ENCODE measurements at places on chromosomes 16 and 17.

GRCh38 chr17:63082273-63082861 lies 116.3 kb downstream of the TANC2 start:
- no peak for DNase-seq

GRCh38 chr16:54320697-54321340 lies 34.2 kb upstream of the IRX3 start:
- DNase-seq = no peak

- DNase-seq = no peak
Observed at GRCh38 chr17:4678448-4679026, 25.4 kb downstream of the PELP1 start.

GRCh38 chr17:6450926-6451832 lies 6.9 kb downstream of the PIMREG start:
- no peak for DNase-seq

- no peak for DNase-seq
Observed at GRCh38 chr17:47978324-47978723, 7.4 kb downstream of the CDK5RAP3 start.

GRCh38 chr17:54770836-54771235 lies 129.8 kb upstream of the TOM1L1 start:
- DNase-seq = no peak

DNA sequence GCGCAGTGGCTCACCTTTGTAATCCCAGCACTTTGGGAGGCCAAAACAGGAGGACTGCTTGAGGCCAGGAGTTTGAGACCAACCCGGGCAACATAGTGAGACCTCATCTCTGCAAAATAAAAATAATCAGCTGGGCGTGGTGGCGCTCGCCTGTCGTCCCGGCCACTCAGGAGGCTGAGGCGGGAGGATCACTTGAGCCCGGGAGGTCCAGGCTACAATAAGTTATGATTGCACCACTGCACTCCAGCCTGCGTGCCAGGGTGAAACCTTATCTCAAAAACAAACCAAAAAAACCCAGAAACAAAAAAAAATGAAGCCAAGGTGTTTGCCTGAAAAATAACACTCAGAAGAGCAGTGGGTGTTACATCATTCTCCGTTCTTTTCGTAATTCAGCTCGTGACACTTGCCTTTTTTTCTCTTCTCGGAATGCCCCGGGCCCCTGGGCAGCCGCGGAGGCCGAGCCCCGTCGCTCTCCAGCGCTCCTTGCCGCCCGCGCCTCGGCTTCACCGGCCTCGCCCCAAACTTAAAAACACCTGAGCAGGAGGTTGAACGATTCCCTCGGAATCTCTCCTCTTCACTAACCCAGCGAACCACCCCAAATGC lies 17.0 kb downstream of the PRCD start:
- no peak for DNase-seq

DNA sequence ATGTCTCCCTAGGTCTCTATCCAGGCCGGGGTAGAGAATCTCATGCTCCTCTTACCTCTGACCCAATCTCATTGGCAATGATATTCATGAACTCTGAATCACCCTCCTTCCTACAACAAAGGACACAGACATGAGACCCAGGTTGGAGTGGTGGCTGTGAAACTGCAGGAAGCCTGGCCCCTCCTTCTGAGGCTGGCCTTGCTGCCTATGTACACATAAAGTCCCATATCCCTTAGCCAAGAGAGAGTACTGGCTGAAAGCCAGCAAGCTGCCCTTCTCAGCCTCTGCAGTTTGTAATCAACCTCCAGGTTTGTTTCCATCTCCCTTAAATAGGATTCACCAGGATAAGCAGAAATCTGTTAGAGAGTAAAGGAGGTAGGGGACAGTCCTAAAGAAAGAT lies 10.6 kb downstream of the AARSD1 start:
- no peak for DNase-seq

DNA sequence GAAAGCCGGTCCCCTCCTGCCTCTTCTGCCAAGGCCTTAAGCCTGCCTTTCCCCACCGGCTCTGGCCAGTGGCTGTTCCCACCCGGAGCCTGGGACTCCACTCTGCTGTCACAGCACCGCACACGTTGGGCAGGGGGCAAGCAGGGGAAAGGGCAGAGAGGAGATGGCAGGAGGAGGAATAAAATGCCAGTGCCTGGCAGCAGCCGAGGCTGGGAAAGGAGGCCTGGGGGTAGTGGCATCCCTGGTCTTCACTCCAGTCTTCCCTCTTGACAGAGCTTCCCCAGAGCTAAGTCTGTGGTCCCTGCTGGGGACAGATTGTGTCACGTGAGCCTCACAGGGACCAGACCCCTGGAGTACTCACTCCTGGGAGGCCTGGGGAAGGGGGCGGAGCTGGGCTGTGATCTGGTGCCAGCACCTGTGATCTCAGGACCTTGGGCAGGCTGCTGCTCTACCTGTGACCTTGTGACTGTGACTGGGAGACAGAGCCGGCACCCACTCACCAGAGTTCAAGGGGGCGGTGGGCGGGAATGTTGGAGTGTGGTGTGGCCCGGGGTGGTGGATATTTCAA lies 97.2 kb upstream of the GSE1 start:
- DNase-seq = no peak

GRCh38 chr17:21218101-21218500 lies 4.1 kb upstream of the TMEM11 start:
- DNase-seq = no peak

DNA sequence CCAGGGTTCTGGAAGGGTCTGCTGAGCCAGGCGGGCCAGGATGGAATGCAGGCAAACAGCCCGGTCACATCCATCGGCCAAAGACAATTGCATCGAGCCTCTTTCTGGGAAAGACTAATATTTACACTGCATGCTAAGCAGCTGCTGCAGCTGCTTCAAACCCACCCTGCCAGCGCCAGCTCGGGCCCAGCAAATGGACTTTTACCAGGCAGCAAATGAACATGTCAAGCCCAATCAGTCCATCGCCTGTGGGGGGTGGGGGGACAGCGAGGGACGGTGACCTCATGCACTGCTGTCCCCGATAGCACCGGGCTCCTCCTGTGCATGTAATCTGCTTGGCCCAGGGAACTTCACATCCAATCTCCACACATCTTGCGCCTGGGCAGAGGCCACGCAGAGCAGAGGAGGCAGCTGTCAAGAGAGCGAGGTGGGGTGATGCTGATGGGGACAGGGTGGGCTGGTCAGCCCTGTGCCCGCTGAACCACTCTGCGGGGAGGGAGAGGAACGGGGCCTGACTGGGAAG lies 39.4 kb upstream of the CDH5 start:
- DNase-seq = no peak

- DNase-seq = no peak
Observed at GRCh38 chr17:67980456-67980855, 15.8 kb downstream of the C17orf58 start.

DNA sequence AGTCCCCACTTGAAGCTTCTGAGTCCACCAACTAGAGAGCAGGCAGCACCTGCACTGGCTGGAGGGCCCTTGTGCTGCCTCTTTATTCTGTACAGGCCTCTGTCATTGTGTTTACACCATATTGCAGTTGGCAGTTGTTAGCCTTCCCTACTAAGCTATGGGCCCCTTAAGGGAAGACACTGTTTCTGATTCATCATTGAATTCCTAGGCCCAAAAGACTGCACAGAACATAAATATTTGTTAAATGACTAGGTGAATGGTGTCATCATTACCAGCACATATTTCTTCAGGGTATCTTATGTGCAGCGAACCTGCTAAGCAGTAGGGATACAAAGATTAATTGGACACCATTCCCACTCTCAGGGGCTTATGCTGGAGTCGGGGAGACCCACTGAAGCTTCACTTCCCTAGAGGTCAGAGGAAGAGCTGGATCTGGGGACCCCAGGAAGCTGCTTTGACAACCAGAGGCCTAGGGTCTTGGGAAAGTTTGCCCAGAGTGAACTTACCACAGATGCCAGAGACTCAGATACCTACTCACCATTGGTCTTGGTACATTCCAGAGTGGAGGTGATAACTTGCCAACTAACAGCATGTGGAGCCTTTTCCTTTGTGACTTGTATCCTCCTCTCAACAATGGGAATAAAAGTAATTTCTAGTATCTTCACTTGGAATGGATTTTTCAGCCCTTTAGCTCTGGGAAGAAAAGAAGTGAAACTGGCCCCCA lies 28.7 kb upstream of the DDX52 start:
- DNase-seq = no peak

DNA sequence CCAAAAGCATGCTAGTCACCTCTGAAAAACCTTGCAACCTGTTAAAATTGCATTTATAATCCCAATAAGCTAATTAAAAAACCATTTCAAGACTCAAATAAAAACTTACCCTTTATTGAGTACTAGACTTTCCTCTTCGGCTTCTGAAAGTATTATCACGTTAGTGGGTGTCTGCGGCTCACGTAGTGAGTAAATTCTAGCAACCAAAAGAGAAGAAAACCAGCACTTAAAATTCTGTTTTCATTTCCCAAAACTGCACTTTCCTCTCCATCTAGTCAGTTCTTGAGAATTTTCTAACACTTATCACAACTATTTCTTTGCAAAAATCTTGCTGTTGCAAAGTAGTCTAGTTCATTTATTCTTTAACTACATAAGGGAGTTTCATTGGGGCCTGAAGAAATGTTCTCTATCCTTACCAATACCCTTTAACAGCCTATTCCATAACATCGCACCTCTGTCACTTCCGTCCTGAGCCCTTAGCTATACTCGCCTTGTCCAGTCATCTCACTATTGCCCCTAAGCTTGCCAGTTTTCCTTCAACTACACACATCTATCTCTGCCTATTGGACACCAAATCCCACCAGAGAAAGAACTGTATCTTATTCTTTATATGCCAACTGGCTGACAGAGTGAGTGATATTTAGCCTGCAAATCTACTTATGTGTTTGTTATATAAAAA lies 8.7 kb downstream of the NUP88 start:
- DNase-seq = no peak

- DNase-seq = no peak
Observed at GRCh38 chr17:78256707-78257591, 25.5 kb downstream of the TMEM235 start.

- DNase-seq = no peak
Observed at GRCh38 chr17:80924807-80925610, 66.6 kb upstream of the CHMP6 start.

GRCh38 chr17:66054242-66054641 lies 137.7 kb downstream of the CEP112 start:
- DNase-seq = no peak

DNA sequence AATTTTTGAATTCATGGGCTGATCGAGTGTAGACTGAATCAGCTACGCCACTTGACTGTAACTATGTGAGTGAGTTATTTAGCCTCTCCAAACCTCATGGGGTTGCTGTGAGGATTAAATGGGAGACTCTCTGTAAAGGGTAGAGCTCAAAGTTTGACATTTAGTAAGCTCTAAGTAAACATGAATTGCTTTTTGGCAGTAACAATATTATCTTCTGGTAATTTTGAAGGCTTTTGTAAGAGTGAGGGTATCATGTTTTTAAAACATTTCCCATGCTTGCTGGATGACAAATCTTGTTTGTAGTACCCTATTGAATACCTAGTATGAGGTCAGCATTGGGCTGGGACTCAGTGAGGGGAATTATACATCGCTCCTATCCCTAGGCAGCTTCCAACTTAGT lies 35.3 kb downstream of the MRTFB start:
- DNase-seq = no peak

DNA sequence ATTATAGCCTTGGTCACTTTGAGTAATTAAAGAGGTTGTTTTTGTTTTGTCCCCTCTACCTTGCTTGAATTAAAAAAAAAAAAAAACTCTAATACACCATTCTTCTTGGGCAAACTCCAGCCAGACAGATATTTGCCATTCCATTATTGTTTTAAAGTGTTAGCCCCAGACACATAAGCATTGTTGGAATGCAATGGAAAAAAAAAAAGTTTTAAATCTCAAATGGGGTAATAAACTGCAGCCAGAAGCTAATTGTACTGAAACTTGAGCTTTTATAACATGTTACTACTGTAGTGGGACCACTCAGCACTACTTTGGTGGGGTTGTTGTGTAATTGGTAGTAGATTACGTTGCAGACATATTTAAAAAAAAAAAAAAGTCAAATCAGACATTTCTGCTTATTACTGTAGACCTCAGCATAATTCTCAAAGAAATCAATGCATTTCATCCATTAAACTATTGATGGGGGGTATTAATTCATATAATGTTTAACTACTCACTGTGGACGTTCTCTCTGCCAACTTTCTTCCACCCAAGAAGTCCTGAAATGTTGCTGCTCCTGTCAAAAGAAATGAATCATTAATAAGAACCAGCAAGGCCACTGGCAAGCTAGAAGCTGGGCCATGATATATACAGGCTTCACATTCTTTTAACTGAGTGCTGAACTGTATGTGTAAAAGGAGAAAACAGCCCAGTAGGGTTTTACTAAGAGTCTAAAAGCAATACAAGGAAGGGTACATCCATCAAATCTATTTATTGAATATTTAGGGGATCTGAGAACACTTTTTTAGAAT lies 626.6 kb upstream of the SOX9 start:
- no peak for DNase-seq

- DNase-seq = no peak
Observed at GRCh38 chr17:43572368-43572980, 26.3 kb upstream of the ETV4 start.

GRCh38 chr16:2842340-2843000 lies 12.4 kb downstream of the ZG16B start:
- no peak for DNase-seq

- DNase-seq = no peak
Observed at GRCh38 chr16:56604966-56605365, 3.4 kb upstream of the MT2A start.

- no peak for DNase-seq
Observed at GRCh38 chr16:68296291-68296690, 14.5 kb downstream of the SLC7A6OS start.

All from SIG-M5 (cell line).